T1000 (cell line): ENCODE measurements at places on chromosomes 5 and 9.

DNA sequence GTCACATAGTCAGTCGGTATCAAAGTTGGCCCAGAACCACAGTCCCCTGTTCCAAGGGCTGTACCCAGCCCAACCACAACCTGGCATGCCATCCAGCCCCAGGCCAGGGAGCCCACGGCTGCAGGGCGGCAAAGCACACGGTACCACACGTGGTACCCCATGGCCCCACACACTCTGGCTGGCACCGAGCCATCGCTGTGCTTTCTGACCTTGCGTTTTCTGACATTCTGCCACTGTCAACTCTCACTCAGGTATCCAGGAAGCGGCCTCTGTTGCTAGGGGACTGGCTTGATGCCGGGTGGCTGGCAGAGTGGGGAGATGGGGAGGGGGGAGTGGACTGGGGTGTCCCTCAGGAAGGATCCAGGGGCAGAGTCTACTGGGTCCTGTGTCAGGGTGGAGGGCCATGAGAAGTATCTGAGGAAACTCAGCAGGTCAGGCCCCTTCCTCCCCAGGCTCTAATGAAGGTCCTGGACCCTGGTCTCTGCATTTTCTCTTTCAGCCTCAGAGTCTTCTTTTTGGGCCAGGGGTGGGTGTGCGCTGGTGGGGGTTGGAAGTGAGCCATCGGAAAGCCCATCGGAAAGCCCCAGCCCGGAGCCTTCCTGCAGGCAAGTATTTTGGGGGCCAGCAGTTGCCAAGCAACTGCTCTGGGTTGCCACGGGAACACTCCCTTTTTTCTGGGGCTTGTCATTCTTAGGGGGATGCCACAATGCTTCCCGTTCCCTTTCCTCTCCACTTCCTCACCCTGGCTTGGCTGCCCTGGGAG, 21.0 kb upstream of the RALGDS start:
- no peak for DNase-seq

- DNase-seq, result no peak
Observed at GRCh38 chr5:57422993-57423392, 59.6 kb downstream of the ACTBL2 start.

DNA sequence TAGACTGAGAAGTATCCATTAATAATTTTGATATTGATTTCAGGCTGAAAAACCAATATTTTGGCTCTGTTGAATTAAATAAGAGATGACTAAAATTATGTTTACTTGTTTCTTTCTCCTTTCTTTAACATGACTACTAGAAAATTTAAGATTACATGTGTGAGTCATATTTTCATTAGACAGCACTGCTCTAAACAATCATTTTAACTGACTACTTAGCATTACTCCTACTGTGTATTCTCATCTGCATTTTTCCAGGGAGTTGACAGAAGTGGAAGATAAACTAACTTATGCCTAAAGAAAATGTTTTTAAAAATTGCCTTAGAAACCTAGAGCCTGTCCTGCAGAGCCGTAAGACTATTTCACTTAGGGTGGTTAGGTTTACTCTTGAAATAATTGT, 29.1 kb downstream of the TNC start:
- DNase-seq, result no peak

DNA sequence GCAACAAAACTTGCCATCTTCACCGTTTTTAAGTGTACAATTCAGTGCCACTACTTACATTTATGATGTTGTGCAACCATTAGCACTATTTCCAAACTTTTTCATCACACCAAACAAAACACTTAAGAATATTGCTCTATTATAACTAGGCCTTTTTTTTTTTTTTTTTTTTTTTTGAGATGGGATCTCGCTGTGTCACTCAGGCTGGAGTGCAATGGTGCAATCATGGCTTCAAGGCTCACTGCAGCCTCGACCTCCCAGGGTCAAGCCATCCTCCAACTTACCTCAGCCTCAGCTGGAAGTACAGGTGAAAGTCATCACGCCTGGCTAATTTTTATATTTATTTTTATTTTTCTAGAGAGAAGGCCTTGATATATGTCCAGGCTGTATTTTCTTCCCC, 22.3 kb upstream of the LMNB1 start:
- DNase-seq, result no peak

- DNase-seq, result no peak
Observed at GRCh38 chr5:169997798-169998197, 17.5 kb upstream of the INSYN2B start.

DNA sequence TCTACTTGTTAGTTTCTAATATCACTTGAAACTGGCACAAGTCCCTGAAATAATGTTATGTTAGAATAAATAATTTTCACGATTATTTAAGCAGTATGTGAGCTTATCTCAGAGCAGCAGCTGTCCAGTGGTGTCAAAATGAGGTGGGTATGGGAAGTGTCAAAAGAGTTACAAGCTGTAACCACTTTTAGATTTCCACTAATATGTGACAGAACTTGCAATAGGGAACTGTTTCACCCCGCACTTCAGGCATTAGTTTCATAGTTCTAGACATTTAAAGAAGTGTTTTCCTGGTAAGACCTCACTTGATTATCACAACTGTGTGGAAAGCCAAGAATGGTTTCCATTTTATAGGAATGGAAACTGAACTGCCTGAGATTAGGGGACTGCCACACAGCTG, 2.9 kb upstream of the ISCA1 start:
- no peak for DNase-seq

GRCh38 chr5:109408991-109409843, 557 bp downstream of the PJA2 start:
- peak; percentile 43 for DNase-seq

DNA sequence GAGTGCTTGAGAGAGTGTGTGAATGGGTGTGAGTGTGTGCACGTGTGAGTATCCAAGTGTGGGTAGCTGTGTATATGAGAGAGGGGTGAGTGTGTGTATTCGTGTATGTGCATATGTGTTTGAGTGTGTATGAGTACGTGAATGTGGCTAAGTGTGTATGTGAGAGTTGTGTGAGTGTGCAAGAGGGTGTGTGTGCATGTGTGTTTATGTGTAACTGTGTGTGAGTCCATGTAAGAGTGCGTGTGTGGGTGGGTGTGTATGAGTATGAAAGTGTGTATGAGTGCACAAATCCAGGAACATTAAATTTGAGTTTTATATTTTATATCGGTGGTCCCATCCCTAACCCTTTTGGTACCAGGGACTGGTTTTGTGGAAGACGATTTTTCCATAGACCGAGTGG, 156.4 kb downstream of the TENT4A start:
- no peak for DNase-seq

- peak; percentile 25 for DNase-seq
Observed at GRCh38 chr9:111851553-111851952, 45.1 kb upstream of the UGCG start.

DNA sequence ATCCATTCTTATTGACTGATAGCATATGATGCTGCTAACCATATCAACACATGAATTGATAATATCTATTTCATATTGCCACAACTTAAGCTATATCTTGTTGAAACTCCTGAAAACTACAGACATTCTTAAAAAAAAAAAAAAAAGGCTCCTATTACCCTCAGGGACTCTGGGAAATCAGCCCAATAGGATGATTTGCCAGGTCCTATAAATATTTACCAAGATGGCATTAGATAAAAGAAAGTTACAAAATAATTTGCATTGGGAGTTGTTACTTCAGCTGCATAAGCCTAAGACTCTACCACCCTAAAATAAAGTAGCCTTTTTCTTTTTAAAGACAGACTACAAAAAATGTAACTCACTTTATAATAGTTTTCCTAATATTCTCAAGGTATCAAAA, 84.4 kb downstream of the CDO1 start:
- no peak for DNase-seq

DNA sequence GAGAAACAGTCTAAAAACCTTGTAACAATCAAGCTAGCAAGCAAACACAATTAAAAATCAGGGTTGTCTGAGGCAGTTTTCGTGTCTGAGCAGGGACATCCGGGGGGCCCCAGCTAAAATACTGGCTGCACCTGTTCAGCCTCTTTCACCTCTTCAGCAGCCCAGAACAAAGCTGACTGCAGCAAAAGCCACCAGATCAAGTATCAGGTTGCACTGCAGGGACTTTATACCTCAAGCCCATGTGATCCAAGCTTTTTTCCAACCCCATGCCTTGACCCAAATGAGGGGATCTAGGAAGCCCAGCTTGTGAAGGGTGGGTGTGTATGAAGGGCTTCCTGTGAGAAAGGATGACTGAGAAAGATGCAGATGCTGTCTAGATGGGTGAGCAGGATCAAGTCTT, 133.4 kb downstream of the SEMA6A start:
- no peak for DNase-seq
